Kidney tubule cell (primary cell): ENCODE measurements at places on chromosomes 13 and 19.

DNA sequence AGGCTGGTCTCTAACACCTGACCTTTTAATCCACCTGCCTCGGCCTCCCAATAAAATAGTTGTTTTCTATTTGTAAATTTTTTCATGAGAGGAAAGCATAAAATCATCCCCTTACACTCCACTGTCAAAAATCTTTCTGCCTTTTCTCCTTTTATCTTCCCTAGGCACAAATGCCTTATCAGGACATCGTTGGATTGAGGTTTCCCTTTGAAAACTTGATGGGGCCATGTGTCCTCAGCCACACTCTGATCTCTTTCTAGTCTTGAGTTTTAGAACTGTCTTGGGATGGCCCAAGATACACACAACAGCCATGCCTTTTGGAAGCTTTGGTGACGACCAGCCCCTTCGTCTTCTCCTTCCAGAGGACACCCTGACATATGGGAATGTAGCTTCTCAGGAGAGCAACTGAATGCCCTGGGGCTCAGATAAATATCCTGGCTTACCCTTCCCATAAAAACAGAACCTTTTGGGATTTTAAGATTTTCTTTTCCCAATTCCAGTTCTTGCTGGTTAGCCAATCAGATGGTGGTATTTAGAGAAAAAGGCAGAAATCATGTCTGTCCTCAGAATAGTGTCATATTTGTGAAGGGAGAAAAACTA lies 112.4 kb downstream of the ZNF429 start:
- DNase-seq, result no peak

- DNase-seq, result no peak
Measured at GRCh38 chr13:107642831-107643230, 572.5 kb downstream of the LIG4 start.

GRCh38 chr13:110929104-110929777 lies 14.4 kb upstream of the ANKRD10 start:
- no peak for DNase-seq

- DNase-seq, result peak; percentile 63
Measured at GRCh38 chr19:41792513-41793413, 3.6 kb upstream of the CEACAM3 start.
